Thoracic aorta (tissue), 2 donors: ENCODE measurements at places on chromosomes 1 and 21. TPM values are rescaled to one million over a fixed set of nuclear protein-coding genes. Genes with fewer than 3 reads are reported as not detected.

DNA sequence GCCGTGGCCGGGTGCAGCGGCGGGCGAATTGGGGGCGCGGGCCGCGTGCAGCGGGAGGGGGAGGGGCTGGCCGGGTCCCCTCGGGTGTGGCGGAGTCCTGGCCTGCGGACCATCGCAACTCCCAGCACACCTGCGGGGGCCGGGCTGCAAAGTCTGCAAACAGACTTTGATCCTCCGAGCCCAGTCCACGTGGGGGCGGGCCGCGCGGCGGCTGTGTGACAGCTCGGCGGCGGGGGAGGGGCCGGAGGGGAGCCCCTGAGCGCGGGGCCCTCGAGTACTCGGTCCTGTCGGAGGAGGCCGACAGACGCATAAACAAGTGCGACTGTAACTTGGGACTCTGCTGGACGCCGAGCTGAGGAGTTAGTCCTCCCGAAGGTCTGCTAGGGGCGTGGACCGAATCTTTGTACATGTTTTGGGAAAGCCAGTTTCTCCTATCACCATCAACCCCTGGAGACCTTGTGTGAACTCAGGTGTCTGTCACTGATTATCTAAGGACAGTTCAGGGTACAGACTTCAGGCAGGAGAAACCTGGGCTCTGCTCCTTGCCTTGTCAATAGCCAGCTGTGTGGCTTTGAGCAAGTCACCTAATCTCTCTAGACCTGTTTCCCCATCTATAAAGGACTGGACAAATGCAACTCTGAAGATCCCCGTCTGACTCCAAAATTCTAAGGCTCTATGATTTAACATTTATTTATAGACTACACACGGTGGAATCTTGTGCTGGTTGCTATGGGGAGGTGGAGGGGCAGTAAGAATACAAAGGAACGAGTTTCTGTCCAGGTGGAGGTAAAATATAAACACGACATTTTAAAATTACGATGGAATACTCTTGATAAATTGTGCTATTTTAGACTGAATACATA lies 710 bp upstream of the SLC30A1 start:
- DNase-seq, result peak; percentile 45

DNA sequence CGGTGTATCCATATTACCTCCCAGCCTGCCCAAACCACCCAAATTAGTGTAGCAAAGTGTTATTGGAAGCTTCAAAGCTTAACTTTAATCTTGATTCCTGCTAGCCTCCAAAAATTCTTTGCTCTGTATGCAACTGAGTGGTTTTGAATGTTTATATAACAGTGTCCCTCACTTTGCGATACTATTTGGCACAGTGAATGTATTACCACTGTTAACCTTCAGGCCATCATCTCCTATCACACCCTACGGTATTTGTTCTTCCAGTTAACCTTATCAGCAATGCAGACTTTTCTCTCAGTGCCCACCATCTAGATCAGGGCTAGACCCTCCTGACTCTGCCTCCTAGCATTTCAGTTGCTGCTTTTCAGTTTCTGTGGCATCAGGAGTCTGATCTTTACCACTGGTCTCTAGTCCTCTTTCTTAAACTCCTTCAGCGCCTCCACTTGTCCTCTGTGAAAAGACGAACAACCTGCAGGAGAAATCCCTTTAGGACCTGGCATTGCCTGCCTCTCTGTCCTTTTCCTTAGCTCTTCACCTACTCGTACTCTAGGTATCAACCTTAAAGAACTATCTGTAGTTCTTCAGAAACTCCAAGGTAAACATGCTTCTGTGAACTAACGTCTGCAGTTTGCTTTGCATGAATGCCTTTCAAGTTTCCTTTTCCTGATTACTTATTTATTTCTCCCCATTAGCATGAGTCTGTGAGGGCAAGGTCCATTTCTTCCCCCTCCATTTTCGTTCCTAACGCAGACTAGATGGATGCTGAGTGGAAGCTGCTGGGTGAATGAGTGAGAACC lies 71.7 kb downstream of the SNX7 start:
- no peak for DNase-seq

- DNase-seq, result no peak
Observed at GRCh38 chr1:214451596-214451995, 99.8 kb downstream of the PTPN14 start.

DNA sequence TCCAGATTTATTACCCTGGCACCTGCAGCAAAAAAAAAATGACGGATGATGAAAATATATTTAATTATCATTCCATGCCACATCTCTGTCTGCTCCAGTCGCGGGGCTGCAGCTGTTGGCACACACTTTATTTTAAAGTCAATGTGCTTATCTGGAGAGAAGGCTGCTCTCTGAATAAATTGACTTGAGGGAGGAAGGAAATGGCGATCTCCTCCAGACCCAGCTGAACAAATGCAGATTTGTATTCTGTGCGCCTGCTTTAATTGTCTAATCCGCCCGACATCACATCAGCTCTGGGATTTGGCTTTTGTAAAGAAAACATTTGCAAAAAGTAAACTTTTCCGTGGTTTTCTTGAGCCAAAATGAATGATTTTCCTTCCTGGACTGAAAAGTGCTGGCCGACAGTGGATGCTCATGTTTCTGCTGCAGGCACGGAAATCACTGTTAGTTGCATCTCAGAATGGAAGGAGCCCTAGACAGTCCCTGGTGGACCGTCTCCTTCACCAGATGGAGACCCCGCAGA lies 150.2 kb downstream of the CAMTA1 start:
- DNase-seq, result no peak

KRTAP21-2 gene
- total RNA-seq, result not detected

TSSK3 gene
- 1.1 TPM for total RNA-seq

PEAR1 gene
- total RNA-seq, result 34.9 TPM
